ENCODE measurements at places on chromosomes 2 and 18.
A peak's percentile ranks its signal among the peaks of the same experiment; 100 is the strongest.

DNA sequence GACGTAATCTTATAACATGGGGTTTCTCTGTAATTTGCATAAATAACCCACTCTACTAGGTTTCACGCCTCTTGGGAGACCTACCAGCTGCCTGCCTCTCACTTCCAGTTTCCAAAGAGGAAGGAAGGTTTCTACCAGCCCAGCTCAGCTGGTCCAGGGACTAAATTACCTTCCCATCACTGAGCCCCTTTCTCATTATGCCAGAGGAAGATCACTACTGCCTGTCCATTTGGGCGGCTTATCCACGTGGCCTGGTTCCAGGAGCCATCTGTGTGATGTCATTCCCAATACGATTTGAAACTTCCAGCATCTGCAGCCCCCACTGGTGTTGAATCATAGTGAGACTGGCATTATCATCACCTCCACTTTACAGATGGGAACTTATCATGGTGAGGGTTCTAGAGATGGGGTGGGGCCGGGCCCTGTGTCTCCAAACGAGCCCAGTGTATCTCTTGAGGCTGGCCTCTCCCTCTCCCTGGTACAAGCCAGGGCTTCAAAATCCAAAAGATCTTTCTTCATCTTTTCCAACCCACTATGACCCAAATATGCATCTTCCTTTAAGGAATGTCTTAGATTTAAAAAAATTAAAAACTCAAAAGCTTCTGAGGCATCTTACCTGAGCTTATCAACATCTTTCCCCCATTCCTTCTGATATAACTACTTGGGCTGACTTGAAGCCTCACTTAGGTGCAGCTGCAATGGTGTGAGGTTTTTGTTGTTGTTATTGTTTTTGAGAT lies 140.8 kb downstream of the DDX1 start:
- DNase-seq, result no peak

DNA sequence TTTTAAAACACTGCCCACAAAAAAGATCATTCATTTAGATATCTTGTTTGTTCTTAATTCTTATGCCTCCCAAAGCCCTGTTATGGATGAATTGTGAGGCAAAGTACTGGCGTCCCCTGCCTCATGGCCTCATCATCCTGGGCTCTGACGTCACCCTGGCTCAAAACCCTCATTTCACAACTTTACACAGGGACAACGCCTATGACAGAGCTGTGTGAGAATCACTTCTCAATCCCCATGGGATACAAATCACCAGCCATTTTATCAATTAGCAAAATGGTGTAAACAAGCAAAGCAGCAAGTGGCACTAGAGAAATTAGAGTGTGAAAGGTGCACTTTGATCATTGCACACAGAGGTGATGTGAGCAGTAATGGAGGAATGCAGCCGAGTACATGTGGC lies 16.6 kb downstream of the FHOD3 start:
- DNase-seq, result no peak

GRCh38 chr18:44938720-44939665 lies 258.3 kb downstream of the SETBP1 start:
- no peak for DNase-seq

DNA sequence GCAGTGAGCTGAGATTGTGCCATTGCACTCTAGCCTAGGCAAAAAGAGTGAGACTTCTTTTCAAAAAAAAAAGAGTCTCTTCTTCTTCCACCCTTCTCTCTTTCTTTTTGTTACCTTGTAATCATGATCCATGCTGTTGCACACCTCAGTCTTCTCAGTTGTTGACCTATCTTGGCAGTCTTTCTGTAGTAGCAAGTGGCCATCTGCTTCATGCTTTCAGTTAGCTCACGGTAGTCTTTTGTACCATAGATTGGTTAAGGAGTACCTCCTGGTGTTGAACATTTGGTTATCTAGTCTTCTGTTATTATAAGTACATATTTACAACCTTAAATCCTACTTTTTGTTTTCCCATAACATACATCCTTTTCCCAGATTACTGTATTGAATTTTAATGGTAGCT lies 3.1 kb downstream of the GORASP2 start:
- no peak for DNase-seq

DNA sequence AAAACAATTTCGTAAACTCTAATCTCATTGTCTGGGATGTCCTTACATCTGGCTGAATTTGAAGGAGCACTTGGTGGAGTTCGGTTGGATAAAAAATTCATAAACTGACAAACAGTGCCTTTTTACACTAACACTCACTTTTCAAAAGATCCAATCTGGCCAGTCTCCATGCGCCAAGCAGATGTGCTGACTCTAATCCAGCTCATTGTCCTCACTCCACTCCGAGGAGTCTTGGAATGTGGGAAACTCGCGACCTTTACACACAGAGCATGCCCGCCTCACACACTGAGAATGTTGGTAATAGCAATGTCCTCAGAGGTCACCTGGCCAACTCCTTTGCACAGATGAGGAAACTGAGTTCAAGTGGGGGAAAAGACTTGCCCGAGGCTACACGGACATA lies 66.8 kb downstream of the XDH start:
- DNase-seq, result no peak

- no peak for DNase-seq
Observed at GRCh38 chr18:80002468-80002867, 14.1 kb upstream of the TXNL4A start.

DNA sequence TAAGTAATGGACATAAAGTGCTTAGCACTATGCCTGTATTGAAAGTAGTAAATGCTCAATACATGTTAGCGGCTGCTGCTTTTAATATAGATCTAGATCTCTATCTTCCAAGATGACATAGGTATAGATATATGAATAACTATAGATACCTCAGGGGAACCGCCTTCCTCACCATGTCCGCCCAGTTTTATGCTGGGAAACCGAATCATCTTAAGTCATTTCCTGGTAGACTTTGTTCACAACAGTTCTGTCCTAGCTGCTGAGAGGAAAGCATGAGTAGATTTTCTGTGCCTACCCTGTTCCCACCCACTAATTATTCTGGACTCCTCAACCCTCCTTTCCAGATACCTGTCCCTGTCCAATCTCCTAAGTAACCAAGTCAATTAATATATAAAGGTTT lies 21.6 kb upstream of the ITM2C start:
- no peak for DNase-seq

DNA sequence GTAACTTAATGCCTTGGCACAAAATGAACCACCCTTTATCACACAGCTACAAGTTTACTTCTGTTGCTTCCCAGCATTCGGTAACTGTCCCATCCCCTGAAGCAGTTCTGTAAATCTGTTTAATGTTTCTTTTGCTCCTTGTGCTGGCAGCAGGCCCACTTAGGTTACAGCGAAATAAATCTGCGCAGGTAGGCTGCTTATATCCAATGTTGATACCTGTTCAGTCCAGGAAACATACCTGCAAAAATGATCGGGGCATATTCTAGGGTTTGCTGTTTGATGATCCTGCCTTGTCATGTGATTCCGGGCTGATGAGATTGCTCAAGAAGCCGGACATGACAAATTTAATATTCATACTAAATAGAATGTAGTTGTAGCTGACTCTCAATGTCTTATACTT lies 23.3 kb downstream of the PELI1 start:
- DNase-seq, result no peak

- DNase-seq, result no peak
Observed at GRCh38 chr2:133503323-133503722, 64.9 kb downstream of the NCKAP5 start.

DNA sequence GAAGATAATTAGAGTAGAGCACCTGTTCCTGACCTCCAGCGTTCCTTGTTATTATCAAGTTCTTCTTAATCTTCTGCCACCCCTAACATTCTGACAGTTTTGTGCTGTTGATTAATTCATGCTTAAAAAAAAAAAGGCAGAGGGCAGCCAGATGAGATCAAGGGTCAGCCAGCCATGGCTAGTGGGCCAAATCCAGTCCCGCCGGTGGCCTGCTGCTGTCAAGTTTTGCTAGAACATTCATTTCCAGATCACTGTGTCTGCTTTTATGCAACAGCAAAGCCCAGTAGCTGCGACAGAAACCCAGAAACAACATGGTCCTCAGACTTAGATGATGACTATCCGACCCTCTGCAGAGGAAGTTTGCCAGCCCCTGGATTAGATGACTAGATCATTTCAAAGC lies 101.6 kb downstream of the RNF144A start:
- no peak for DNase-seq

DNA sequence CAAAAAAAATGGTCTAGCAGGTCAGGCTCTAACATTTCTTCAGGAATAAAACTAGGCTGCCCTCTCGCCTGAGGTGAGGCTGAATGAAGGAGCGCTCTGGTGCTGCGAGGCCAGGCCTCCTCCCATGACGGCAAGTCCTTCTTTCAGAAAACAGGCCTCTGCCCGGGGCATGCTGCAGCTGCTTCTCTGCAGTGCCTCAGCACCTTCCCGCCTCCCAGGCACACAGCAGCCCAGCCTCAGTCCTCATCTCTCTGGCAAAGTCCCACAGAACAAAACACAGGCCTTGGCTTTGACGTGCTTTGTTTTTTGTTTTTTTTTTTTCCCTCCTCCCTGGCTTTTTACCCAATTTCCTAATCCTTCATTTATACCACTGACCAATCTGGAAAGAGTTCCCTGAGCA lies 74.8 kb downstream of the BCL11A start:
- no peak for DNase-seq

GRCh38 chr18:3458952-3459853 lies 9.2 kb downstream of the TGIF1 start:
- DNase-seq, result no peak

- no peak for DNase-seq
Observed at GRCh38 chr18:36770315-36770946, 58.4 kb downstream of the TPGS2 start.

DNA sequence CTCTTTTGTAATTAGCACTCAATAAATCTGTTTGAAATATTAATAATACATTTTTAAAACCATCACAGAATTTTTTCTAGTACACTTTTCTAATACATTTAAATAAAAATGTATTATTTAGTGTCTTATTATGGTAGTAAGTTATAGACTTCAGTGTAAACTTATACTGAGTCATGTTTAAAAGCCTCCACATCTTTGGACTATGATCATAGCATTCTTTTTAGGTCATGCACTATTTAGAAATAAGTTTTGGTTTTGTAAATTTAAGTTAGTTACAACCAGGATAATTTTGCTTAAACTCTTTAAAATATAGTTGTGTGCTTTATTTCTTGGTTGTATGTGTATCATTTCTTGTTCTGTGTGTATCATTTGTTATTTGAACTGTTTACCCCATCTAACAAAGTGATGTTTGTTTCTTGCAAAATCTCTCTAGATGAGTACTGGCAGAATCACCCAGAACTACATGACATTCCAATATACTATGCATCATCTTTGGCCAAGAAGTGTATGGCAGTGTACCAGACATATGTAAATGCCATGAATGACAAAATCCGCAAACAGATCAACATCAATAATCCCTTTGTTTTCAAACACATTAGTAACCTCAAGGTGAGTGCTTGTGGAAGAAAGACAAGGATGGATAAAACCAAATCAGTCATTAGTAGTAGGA lies 16.7 kb downstream of the CPSF3 start:
- no peak for DNase-seq

- no peak for DNase-seq
Observed at GRCh38 chr2:15701341-15701907, 109.8 kb downstream of the DDX1 start.

- peak; percentile 49 for DNase-seq
Observed at GRCh38 chr2:213150315-213151097, 906 bp downstream of the IKZF2 start.

DNA sequence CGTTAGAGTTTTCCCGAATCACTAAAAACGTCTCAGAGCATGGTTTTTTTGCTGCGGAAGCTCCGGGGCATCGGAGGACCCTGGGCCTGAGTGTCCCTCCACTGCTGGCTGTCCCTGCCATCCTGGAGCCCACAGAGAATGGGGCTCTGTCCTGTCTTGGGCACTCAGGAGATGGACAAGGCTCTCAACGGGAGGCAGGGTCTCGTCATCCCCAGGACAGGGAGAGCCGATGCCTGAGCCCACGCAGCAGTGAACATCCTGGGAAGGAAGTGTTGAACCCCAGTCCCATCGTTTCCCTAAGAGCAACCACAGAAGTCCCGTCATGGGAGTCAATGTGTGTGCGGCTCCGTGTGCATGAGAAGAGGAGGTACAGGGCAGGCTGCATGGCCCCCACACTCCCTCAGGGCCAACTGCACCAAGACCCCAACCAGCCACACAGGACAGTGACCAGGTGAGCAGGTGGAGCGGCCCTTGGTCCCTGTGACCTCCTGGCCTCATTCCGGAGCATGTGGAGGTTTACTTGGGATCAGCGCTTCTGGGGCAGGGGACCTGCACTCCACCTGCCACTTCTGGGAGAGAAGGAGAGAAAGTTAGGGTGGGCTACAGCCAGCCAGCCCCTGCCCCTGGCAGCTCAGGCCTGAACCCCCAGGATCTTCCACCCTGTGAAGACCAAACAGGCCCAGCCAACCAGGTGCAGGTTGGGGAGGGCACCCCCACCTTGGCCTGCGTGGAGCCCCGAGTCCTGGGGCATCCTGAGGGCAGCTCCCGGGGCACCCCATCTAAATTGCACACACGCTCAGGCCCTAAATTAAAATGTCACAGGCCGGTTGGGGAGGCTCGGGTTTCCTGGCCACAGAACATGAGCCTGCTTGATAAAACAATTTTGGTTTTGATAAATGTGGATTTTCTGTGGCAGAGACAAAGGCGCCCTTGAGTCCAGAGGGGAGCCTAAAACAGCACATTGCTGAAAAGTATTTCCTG lies 3.1 kb upstream of the SNED1 start:
- DNase-seq, result no peak

Data from right forelimb (tissue), 1 donor.